ENCODE measurements at places on chromosomes 3 and 15.

DNA sequence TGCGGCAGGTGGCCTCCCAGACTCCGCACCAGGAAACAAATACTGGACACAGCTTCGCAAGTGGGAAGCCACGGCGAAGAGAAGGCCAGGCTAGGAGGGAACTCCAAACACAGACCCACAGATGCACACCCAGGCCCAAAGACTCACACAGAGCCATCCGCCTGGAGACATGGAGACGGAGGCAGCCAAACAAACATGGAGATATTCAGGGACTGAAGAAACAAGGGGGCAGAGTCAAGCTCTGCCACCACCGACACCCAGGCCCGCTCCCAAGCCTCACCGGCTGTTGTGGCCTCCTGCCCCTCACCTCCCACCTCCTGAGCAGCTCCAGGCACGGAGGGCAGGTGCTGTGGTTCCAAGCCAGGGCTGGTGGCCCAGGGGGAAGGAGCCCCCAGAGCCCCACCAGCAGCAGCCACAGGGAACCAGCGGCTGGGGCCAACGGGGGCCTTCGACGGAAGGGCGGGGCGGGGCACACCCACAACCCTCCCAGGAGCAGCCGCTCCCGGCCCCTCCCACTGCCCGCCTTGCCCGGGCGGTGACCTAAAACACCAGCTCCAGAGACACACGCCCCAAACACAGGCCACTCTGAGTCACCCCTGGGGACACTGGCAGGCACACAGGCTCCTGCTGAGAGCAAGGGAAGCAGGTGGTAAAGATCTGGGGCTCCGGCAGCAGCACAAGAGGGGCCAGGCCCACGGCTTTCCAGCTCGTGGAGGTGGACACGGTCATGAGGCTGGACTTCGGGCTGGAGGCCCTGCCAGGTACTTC is 31.9 kb downstream of the TNK2 start:
- DNase-seq = no peak

- no peak for DNase-seq
Observed at GRCh38 chr3:5122741-5123706, 932 bp downstream of the ARL8B start.

DNA sequence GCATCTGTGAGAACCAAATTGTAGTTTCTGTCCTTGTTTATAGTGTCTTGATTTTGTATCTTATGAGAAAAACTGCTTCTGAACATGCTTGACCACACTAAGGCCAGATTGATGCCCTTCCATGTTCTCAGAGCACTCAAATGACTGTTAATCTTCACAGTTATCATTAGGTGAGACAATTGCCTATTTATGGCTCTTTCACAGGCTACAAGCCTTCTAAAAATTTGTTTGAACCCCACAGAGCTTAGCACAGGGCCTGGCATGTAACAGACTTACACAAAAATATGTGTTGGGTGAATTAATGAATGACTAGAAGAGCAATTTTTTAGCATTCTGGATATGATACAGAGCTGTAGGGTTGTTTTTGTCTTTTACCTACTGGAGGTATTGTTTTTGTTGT is 43.1 kb downstream of the BTLA start:
- no peak for DNase-seq

GRCh38 chr3:142065932-142066331 is 83.4 kb downstream of the TFDP2 start:
- no peak for DNase-seq

- no peak for DNase-seq
Observed at GRCh38 chr3:186308549-186308948, 53.5 kb downstream of the DGKG start.

DNA sequence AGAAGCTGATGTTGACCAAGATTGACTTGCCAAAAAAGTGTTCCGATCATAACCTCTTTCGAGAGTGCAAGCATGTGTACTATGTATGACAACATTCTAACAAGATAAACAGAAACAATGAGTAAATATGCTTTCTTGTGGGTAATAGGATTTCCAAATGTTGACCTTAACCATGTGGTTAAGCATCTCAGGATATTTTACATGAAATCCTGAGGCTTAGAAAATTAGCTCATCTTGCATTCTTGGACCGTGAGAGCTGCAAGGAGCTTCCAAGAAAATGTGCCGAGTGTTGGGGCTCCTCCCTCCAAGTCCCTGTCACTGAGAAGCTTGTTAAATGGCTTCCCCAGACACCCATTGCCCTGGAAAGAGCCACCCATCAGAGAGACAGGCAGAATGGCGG is 50.1 kb downstream of the C3orf20 start:
- DNase-seq = no peak

- no peak for DNase-seq
Observed at GRCh38 chr15:51342227-51342999, 958 bp downstream of the GLDN start.

DNA sequence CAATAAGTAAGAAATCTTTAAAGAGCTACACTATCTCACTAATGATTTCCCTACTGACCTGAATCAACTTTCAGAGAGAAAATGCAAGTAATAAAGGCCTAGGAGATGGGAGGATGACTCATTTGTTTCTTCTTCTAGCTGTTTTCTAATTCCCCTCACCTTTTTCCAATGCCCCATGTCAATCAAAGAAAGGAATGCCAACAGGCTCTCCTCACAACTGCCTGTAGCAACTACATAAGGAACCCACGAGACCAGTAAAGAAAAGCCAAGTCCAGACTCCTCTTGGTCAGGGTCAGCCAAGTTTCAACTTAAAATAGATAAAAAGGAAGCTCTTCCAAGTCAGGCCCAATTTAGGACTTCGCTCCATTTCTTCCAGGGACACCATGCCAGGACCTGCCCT is 201.9 kb downstream of the TNIK start:
- DNase-seq = no peak

GRCh38 chr3:52136513-52136912 is 17.7 kb downstream of the POC1A start:
- no peak for DNase-seq

DNA sequence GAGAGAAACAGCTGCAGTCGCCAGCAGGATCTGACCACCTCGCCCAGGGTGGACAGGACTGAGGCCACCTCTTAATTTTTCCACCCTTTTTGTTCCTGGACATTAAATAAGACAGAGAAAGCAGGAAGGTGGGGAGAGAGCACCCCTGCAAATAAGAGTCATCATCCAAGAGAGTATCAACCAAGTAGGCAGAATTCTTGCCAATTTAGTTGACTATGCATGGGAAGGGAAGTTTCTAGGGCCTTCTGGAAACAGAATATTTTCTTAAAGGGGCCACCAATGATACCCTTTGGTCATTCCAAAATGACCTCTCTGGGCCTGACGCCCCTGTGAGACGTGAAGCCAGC is 136.2 kb downstream of the TJP1 start:
- DNase-seq = no peak

- no peak for DNase-seq
Observed at GRCh38 chr3:124861041-124861440, 26.1 kb downstream of the ITGB5 start.

GRCh38 chr15:94494732-94495131 is 263.4 kb downstream of the MCTP2 start:
- DNase-seq = no peak

DNA sequence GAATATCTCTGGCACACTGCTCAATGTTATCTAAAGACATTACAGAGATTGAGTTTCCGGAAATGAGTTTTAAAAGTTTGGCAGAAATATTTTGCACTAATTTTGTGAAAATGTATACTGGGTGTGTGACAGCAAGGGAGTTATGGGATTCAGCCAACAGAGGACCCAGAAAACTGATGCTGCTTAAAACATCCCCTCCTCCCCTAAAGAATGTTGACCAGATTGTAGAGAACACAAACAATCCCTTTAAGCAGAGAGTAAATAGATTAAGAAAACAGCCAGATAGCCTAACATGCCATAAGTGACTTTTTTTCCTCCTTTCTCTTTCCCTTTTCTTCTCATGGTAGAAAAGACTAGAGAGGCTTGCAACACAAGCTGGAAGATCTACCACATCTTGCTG is 928.0 kb upstream of the ALCAM start:
- DNase-seq = no peak

- DNase-seq = no peak
Observed at GRCh38 chr3:58693940-58694850, 27.6 kb upstream of the FAM3D start.

DNA sequence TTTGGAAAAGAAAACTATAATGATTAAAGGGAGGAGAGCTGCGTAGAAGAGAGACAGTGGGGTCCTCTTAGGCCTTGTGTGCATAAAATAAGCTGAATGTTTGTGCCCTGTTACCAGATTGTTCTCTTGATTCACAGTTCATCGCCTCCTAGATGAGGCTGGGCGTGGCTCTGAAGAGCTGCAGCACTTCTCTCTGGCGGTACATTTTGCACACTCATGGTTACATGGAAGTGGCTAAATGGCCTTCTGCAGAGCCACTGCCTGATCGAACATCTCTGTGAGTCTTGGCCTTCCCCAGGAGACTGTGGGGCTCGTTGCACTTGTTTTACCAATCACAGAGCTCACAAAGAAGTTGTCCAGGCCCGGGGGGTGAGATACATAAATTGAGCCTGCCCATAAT is 208.8 kb downstream of the GABRG3 start:
- no peak for DNase-seq

DNA sequence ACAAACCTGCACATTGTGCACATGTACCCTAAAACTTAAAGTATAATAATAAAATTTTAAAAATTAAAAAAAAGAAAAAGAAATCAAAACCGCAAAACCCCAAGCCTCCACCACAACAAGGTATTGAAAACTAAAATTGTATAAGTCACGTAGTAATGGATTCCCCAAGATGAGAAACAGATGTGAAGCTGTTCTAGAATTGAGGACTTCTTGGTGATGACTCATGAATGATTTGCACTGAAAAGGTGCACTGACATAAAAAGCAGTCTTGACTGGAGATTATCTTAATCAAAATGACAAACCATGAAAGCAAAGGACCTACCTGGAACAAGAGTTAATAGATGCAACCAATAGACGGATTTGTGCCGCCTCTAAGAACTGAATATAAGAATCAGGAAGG is 225.8 kb downstream of the MYRIP start:
- no peak for DNase-seq

DNA sequence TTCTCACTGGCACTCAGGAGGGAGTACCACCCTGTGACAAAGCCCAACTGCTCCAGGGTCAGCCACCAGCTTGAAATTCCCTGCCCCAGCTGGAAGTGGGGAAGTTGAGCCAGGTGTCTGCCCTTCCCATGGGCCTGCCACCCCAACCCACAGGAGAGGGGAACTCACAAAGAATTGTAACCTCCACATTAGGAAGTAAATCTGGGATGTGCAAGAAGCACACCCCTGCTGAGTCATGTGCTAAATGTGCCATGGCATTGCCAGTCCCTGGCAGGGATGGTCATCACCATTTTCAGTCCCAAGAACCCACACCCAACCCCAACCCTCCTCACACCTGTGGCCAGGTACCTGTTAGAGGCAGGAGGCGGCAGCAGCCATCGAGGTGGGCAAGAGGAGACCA is 165.2 kb upstream of the THBS1 start:
- no peak for DNase-seq

- DNase-seq = no peak
Observed at GRCh38 chr3:170003881-170004356, 33.9 kb upstream of the GPR160 start.

DNA sequence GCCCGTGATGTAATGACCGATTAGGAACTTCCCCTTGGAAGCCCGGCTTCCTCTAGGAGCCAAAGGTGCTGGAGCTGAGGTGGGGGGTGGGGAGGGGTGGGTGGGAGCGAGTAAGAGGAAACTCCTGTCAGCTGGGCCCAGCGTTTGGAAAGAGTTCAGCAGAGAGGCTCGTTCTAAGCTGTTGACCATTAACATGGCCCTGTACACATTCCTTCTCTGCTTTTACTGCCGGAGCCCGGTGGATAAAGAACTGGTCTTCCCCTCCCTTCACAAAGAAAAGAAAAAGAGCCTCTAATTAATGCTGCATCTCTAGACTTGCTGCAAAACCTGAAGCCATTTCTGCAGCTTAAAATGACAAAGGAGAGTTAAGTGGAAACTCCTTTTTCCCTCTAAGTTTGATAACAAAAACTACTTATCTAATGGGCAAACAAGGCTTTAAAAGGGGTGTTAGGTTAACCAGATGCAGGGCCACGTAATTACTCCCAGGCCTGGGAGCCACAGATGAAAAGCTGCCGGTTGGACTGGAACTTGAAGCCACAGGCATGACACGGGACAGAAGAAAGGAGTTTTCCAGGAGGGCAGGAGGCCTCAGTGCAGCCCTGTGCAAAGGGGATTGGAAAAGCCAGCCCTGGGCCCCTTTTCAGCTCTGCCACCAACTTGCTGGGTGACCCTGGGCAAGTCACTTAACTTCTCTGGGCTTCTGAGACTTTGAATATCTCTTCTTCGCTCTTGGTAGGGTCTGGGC is 71.3 kb downstream of the SMAD6 start:
- DNase-seq = no peak

GRCh38 chr3:52333869-52334557 is 17.9 kb downstream of the DNAH1 start:
- no peak for DNase-seq

DNA sequence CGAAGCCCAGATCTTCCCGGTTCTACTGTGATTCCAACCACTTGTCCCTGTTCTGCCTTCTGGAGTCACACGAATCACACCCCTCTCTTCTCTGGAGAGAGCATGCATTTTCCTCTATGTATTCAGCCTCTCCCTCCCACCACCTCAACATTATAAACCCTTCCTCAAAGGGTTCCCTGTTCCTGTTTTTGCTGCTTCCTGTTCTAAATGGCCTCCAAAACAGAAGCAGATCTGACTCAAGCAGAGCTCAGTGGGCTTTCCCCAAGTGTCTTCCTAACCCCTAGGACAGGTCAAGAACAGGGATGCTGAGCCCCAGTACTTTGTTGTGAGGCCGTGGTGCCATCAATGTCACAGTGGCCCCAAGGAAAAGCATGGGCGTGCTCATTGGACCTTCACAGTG is 75.7 kb upstream of the ARNT2 start:
- no peak for DNase-seq

DNA sequence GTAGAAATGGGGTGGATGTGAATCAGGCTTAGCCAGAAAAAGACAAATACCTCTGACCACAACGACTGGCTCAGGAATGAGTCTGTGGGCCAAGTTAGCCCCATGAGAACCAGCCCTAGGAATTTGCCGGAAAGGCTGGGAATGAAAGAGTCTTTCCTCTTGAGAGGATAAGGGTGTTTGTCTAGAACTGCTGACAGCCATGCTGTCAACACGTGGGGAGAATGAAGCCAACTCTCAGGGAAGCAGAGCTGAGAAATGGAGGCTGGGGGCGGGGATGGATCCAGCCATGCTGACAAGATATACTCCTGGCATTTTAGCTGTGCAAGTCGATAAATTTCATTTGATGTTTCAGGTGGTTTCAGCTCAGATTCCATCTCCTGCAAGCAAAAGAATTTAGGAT is 10.6 kb upstream of the SLC6A1 start:
- DNase-seq = no peak
